ENCODE measurements at places on chromosomes 4 and X.

- DNase-seq, result no peak
Measured at GRCh38 chrX:136106920-136107528, 40.3 kb upstream of the FHL1 start.

DNA sequence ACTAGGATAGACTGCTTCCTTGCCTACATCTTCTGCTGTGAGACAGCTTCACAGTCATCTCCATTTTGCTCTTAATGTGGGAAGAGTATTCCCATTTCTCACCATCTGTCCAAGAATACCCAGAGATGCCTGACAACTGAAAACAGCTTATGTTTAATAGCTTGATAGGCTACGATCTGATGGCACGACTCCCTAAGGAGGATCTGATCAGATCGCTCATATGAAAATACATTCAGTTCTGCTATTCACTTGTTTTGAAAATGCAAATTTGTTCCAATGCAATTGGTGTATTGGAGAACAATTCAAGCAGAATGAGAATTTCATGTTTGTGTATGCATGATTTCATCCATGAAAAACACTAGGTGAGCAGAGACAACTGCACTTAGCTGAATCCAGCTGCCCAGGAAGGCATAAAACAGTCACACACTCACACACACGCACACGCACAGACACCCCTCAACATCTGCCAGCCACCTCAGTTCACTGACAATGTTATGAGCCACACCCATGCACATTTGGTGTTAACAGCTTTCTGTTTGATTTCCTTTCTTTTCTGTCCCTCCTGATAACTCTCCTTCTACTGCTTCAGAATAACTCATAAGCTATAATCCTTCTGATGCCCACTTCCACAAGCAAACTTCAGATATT lies 29.6 kb downstream of the TRIML1 start:
- DNase-seq, result no peak

DNA sequence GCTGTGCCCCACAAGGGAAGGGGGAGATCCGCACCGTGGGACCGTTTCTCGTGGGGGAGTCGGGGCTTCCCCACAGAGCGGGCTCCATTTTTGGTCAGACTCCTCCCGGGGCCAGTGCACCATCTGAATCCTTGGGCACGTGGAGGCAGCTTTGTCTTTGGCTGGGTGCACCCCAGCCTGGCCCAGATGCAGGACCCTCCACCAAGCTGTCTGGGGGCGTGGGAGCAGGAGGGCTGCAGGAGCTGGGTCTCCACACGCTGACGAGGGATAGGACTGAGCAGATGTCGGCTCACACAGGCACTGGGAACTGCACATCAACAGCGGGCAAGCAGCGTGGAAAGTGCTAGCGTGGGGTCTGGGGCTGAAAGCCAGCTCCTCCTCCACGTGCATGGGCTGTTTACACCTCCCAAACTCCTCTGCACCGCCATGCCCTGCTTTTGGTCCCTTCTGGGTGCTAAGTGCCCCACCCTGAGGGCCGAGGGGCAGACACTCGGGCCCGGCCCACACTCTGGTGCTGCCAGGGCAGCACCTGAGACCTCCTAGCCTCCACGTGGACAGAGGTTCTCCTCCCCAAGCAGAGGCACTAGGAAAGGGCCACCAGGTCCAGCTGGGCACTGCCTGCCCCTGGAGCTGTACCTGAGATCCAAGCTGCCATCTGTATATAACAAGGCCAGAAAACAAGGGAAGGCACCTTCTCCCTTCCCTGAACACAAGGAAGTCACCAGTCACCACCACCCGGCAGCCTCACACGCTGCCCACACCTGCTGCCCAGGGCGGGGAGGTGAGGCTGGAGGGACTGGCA lies 13.8 kb downstream of the DGKQ start:
- DNase-seq, result no peak

GRCh38 chrX:134369576-134369975 lies 90.4 kb upstream of the HPRT1 start:
- DNase-seq, result no peak

DNA sequence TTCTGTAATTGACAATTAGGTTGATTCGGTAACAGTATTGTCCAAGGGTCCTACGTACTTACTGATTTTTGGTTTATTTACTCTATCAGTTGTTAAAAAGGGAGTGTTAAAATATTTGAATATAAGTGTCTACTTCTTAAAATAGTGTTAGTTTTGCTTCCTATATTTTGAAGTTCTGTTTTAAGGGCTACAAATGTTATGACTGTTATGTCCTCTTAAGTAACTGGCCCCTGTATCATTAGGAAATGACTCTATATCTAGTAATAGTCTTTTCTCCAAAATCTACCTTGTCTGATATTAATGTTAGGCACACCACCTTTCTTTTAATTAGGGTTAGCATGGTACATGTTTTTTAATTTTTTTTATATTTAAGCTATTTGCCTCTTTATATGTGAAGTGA lies 30.1 kb downstream of the ANKRD50 start:
- DNase-seq, result no peak

DNA sequence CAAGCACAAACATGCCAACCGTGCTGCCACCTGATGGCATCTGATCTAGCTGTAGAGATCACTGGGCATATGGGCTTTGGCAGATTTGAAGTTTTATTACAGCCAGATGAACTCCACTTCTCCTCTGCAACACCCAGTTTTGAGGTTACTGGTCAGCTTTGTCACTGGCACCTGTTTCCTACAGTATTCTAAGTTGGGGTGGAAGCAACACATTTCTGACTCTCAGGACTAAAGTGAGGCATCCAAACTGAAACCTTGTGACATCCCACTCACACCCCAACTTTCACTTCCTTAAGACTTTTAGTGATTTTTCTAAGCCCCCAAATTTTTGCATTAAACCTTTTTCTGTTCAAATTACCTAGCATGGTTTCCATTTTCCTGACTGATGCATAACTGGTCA lies 115.1 kb upstream of the PCDH18 start:
- DNase-seq, result no peak

DNA sequence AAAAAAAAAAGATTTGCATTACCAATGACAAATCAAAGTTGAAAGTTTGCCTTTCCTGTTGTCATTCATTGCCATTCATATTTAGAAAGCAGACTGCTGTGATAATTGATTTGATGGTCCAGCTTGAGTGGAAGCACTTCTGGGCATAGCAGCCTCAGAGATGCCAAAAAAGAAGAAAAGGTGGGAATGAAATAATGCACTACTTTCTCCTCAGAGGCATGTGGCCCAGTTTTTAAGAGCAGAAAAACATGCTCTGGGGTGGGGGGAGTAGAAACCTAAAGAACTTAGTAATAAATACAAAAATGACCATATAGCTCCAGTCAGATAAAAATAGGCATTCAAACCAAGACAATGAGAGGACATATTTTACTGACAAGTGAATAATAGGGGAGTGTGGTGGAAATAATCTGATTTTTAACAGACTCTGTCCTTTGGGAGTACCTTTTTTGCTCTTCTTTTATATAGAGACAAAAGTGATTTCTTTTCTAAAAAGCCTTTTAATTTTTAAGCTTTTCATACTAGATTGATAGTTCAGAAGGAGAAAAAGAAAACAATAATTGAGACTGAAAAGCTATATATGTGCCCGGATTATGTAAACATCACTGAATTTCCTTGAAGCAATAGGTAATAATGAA lies 599.1 kb downstream of the RPA4 start:
- no peak for DNase-seq

Measured in amygdala (tissue), 56 donors.